Sigmoid colon (tissue), 7 donors: ENCODE measurements at places on chromosomes 1 and 21.

GRCh38 chr1:230794431-230794830 lies 47.2 kb downstream of the CAPN9 start:
- no peak for DNase-seq

GRCh38 chr1:162046921-162047320 lies 22.6 kb upstream of the NOS1AP start:
- DNase-seq = no peak

DNA sequence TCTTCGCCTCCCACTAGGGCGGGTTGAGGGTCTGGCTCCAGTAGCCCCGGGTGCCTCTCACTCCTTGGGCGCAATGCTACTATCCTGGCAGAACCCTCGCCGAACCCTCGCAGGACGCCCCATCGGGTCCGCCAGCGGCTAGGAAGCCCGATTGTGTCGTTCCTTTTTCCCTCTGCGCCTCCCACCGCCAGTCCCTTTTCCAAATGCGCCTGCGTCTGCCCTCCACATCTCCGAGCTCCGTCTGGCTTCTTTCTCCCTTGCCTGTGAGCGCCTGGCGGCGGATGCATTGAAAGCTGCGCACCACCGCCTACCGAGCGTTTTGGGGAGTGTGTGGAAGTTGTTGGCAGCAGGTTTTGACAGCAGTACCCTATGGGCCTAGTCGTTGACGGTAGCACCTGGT lies 1.0 kb upstream of the DIRAS3 start:
- no peak for DNase-seq

DNA sequence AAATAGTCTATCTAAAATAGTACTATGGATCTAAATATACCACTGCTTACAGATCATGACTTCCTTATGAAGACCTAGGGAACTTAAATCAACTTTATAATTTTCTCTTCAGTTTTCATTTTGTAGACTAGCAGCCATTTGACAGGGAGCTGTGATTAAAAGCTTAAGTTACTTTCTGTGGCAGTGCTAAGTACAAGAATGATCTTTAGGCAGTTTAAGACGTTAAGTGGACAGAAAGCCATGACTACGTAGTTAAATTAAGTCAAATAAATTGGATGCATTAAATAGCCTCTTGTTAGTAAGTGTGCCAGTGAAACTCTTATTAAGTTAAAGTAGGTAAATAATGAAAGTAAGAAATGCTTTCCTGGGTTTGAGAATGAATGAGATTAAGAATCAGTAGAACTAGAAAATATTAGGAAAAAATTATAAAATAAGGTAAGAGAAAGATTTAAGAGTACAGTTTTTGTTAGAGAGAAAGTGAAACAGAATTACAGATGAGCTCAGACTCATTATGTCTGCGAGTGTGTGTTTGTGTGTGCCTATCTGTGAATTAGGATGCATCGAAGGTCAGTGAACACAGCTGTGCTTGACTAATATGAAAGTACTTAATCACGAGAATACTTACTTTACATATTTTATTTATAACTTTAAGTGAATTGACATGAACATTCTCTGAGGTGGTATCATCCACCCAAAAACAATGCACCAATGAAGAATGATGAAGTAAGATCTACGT lies 336.9 kb downstream of the KCNT2 start:
- no peak for DNase-seq

GRCh38 chr1:232793944-232794343 lies 11.3 kb upstream of the MAP10 start:
- DNase-seq = no peak

DNA sequence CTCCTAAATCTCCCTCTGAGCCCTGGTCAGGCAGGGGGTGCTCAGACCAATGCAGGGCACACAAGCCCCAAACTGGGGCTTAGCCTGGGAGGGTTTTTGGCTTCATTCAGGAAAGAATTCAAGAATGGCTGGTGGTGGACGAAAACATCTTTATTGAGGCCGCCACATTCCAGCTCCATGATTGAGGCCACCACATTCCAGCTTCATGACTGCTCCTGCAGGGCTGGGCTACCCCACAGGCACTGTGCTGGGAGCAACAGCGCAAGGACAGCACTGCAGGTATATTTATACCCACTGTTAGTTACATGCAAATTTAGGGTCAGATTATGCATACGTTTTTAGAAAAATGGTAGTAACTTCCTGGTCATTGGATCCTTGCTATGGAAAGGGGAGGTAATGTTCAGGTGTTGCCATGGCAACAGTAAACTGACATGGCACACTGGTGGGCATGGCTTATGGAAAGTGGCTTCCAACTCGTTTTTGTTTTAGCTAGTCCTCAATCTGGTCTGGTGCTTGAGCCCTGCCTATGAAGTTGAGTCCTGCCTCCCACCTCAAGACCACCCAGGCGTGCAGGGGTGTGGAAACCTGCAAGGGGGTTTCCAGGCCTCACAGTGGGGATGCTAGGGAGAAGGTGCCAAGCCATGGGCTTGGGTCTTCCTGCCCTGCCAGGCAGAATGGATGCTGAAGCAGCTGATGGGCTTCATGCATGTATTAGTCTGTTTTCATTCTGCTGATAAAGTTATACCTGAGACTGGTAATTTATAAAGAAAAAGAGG lies 348.7 kb upstream of the AJAP1 start:
- no peak for DNase-seq
